ENCODE measurements at places on chromosomes 1 and 21.

- no peak for DNase-seq
Observed at GRCh38 chr1:10173582-10173981, 36.8 kb upstream of the KIF1B start.

GRCh38 chr1:232965124-232965911 lies 14.9 kb downstream of the NTPCR start:
- no peak for DNase-seq

GRCh38 chr1:162847839-162848453 lies 13.0 kb downstream of the CCDC190 start:
- DNase-seq = peak; percentile 84

- DNase-seq = peak; percentile 28
Observed at GRCh38 chr1:11525151-11525505, 46.2 kb downstream of the DISP3 start.

DNA sequence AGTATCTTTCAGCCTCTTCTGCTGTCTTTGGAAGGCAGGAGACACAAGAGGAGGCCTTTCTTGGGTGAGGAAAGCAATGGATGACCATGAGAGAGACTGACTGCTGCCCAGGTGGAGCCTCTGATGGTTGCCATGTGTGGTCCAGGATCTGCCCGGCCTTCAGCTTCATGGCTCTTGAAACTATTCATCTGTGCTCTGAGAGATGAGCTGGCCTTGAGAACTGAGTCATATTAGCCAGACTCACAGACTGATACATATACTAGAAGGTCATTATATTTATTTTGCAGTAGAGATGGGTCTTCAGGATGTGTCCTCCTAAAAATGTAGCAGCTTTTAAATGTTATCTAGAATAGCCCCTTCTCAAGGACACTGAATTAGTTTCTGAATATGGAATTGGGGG lies 33.7 kb downstream of the PTGFRN start:
- no peak for DNase-seq

Measured in natural killer cell treated with Interleukin-12 subunit alpha and Interleukin-12 subunit beta and Interleukin-15 and Interleukin-18, amount 100 ng/mL, for 72 hours (primary cell).